ENCODE measurements at places on chromosomes 1 and 21.

DNA sequence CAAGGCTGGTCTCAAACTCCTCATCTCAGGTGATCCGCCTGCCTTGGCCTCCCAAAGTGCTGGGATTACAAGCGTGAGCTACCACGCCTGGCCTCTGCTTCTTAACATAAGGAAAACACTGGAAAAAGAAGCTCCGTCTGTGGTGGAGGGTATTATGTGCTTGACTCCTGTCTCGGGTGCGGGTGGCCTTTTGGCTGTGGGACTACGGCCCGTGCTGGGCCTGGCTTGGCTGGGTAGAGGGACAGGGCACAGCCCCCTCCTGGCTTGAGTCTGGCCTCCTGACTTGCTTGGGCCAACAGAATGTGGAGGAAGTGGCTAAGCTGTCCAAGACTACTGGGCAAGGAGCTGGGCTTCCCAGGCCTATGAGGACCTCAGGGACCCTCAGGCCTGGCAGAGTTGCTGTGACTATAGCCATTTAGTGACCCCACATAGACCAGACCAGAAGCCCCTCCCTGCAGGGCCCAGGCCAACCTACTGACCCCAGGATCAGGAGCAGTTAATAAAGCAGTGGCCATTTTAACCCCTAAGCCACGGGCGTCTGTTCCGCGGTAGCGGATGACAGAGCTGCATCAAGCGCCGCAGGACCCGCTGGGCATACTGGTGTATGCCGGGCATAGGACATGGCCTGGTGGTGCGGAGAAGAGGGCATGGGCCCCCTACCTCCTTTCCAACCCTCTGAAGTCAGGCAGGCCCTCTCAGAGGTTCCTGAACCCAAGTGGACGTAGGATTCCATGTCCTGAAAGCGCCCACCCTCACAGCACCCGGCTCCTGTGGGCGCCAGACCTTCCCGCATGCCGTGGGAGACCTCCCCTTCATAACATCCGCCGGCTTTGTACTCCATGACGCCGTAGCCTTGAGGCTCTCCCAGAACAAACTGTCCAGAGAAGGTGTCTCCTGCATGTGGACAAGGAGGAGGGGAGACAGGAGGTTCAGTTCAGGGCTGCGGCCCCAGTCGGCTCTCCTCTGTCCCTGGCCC lies 4.4 kb downstream of the MORN1 start:
- DNase-seq = no peak

DNA sequence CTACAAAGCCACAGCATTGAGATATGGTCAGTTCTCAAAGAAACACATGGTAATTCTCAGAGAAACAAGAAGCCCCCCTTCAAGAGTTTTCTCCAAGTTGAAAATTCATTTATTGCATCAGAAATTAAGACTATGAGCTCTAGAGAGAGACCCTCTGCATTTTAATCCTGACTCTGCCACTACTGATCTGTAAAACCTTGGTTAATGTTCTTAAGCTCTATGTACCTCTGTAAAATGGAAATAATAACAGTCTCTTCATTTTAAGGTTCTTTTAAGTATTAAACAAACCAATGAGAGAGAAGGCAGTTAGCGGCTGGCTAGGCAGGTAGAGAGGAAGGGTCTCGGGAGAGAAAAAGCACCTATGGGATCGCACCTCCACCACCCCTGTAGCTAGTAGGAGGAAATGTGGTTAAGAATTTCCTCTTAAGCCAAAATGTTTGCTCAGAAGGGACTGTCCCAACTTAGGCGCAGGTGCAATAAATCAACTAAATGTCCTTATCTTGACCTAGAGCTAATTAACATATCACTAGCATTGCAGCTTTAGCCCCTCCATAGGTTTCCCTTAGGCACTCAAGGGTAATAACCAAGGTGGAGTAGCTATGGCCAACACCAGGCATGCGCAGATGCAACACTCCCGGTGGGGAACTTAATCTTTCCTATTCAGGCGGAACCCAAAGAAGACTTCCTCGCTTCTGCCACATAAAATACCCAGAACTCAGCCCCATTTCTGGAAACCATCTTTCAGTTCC lies 1685.4 kb downstream of the MRPL39 start:
- DNase-seq = no peak

DNA sequence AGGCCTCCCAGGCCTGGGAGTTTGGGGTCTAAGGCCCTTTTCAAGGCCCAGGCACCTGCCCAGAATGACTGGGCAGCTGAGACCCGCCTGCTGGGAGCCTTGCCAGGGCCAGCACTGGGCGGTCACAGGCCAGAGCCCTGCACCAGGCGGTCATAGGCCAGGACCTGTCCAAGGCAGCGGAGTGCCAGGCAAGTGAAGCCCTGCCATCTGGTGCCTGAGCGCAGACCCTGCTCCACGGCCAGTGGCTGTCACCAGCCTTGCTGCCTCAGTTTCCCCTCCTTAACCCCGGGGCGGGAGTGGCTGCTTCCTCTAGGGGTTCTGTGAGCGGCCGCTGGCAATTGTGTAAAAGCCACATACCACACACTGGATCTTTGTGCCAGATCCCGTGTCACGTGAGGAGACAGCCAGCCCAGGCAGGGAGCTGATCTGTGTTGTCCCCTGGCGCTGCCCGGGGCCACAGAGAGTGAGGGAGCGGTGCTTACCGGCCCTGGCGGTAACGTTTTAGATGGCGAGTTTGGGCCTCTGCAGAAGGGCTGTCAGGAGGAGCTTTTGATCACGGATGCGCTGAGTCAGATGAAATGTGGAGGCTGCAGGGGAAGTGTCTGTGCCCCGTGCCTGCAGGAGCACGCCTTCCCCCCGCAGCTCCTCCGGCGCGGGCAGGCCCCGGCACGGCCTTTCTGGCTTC lies 4.6 kb downstream of the COL18A1 start:
- DNase-seq = peak; percentile 70

DNA sequence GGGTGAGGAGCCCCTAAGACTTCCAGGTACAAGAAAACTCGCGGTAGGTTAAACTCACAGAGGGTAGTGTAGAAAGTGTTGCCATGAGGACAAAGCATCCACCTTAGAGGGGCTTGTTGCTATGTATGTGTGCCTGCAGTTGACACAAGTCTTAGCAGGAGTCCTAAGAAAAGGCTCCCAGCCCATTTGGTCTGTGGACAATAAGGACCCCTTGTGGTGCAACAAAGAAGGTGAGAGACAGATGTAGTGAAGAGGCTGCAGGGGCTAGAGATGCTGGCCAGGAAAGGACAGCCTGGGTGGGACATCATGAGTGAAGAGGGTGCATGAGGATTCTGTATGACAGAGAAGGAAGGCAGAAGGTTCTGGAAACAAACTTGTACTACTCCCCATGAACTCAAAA lies 36.3 kb upstream of the IL10 start:
- DNase-seq = no peak

DNA sequence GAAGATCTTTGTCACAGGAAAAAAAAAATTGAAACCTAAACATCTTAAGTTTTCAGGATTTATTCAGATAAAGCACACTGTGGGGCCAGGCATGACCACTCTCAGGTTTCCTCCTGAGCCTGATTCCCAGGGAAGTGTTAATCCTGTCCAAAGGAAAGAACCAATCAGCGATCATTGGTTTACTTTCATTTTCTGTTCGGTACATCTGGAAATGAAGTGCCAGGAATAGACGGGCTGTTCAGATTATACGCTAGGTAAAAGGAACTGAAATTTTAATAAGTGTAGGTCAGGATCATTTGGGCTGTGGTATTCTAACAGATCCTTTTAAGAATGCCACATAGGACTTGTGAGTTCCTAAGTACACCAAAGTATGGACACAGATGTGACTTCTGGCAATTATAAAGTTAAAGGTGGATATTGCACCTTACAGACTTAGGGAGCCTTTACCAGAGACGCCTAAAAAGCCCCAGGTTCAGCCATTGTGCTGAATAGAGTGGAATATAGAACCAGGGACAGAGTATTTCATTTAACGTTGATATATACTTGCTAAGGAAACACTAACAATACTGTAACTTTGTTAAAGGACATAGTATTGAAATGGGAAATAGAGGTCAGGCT lies 9.3 kb upstream of the CACYBP start:
- DNase-seq = no peak

- DNase-seq = no peak
These were observed 155.6 kb downstream of the SDCCAG8 start for GRCh38 chr1:243411472-243411871.

GRCh38 chr1:195569934-195570333 lies 1038.3 kb downstream of the KCNT2 start:
- no peak for DNase-seq

GRCh38 chr1:219092206-219092605 lies 81.5 kb upstream of the LYPLAL1 start:
- no peak for DNase-seq
